ENCODE measurements at places on chromosomes 11 and 22.

DNA sequence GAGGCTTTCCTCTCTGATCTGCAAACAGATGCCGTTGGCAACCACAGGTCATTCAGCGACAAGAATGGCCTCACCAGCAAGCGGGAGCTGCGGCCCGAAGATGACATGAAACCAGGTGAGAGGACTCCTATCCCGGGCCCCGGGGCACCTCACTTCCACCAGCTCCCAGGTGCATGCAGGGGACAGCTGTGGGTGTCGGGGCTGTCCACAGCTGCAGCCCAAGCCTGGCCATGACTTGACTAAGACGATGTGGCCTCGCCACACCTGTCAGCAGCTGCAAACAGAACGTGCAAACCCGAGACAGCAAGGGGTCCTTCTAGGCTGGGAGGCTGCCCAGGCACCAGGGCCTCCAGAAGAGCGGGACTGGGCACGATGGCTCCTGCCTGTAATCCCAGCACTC is 3.6 kb downstream of the GAL start:
- DNase-seq: no peak

DNA sequence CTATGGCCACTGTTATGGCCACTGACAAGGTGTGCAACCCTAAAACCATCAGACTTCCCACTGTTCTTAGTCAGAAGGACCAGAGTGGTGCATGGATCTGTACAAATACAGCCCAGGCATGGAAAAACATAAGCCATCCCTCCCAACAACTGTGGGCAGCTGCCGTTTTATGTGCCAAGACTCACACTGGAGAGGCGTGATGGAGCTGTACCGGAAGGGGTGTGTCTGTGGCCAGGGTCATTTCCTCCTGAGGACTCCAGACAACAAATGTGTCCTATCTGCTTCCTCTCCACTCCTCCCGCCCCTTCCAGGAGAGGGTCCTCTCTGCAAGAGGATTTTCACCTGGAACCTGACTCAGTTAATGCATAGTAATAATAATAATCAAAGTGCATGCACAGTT is 29.5 kb downstream of the KCNJ1 start:
- no peak for DNase-seq

DNA sequence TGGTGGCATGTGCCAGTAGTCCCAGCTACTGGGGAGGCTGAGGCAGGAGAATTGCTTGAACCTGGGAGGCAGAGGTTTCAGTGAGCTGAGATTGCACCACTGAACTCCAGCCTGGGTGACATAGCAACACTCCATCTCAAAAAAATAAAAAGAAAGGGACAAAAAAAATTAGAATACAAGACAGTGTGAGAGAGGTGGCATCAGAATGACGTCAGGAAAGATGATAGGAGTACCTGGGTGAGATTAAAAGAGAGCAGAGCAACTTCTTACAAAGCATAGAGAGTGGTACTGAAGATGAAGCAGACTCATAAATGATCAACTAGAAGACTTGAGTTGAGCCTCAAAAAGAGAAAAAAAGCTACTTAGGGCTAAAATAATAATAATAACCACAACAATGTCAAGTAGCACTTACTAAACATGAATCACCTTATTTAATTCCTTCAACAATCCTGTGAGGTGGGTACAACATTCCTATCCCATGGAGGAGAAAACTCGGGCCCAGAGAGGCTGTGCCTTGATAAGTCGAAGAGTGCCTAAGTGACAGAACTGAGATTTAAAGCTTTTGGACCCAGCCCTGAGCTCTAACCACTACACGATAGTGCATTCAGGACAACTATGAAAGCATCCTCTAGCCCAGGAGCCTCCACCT is 5.2 kb upstream of the SLN start:
- no peak for DNase-seq

GRCh38 chr11:44366741-44367140 is 56.8 kb upstream of the ALX4 start:
- DNase-seq: no peak

DNA sequence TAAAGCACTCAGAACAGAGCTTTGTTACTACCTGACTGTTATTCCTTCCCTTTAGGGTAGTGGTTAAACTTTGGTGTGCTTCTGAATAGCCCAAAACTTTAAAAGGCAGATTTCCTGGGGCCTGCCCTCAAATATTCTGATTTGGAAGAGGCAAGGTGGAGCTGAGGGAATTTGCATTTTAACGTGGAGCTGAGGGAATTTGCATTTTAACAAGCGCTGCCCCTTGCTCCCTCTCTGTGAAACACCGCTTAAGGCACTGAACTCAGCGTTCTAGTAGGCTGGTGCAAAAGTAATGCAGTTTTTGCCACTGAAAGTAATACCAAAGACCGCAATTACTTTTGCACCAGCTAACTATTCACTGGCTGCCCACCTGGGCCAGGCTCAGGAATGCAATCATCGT is 35.0 kb downstream of the TPST2 start:
- no peak for DNase-seq

- no peak for DNase-seq
Measured at GRCh38 chr11:83020942-83021779, 50.5 kb downstream of the RAB30 start.

- DNase-seq: peak; percentile 40
Measured at GRCh38 chr11:69962152-69962551, 116.0 kb upstream of the ANO1 start.

DNA sequence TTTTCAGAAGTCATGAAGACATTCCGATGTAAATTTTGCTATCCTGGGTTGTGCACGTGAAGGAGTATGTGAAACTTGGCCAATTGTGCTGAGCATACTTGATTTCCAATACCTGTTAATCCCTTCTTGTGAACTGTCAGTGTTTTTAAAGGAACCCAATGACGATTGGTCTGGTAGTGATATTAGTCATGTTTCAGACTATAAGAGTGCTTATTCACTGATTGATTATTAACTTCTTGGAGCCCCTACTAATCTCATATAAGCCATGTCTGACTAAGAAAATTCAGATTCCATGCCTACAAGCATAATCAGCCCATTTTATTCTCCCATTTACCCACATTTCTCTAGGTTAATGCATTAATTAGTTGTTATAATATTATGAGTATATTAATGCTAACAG is 330.8 kb upstream of the MTNR1B start:
- no peak for DNase-seq

- DNase-seq: peak; percentile 55
Measured at GRCh38 chr22:45671783-45672563, at the start of gene ATXN10. Gene ATXN10 (plus strand): TSS chr22:45671834. CDS start chr22:45672064, 230 bp downstream.

- no peak for DNase-seq
Measured at GRCh38 chr11:80773919-80774318, 1333.1 kb upstream of the TENM4 start.

GRCh38 chr22:36922105-36922608 is 8.7 kb downstream of the CSF2RB start:
- DNase-seq: no peak

GRCh38 chr22:40676644-40677043 is 2.6 kb upstream of the MCHR1 start:
- no peak for DNase-seq

DNA sequence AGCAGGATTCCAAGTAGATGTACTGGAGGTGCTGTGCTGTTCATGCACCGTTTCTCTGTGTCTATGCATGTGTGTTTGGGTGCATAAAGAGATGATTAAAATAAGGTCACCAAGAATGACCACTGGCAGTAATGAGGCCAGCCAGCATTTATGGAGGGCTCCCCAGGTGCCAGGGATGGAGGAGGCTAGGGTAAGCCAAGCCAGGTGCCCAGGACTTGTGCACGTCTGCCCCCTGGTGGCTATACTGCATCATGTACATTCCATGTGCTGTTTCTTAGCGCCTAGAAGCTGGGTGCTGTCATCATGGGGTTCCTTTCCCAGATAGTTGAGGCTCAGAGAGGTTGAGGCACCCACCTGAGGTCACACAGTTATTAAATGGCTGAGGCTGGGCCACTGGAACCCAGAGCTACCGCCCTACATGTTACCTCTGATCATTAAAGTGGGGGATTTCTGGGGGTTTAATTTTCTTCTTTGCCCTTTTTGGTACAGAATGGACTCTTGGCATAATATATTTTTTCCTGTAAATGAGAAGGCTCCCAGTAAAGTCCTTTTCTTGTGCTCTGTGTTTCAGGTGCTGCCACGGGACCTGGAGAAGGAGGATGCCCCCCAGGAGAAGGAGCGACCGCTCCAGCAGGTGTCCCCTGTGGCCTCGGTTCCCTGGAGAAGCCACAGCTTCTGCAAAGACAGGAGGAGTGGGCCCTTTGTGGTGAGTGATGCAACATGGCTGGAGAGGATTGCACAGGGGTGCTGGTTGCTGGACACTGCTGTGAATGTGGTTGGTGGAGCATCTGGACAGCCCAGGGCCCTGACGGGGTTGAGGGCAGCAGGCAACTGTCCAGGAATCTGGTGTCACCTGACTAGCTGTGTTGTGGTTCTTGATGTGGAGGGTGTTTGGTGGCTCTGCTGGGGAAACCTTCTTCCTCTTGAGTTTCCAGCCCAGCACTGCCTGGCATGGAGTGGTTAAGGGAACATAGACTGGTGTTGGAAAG is 96.4 kb downstream of the KIAA1671 start:
- peak; percentile 26 for DNase-seq

GRCh38 chr22:45009606-45010531 is at the start of gene PHF21B:
Gene PHF21B (minus strand): TSS chr22:45010005. CDS start chr22:45009549, 456 bp downstream.
- DNase-seq: no peak

DNA sequence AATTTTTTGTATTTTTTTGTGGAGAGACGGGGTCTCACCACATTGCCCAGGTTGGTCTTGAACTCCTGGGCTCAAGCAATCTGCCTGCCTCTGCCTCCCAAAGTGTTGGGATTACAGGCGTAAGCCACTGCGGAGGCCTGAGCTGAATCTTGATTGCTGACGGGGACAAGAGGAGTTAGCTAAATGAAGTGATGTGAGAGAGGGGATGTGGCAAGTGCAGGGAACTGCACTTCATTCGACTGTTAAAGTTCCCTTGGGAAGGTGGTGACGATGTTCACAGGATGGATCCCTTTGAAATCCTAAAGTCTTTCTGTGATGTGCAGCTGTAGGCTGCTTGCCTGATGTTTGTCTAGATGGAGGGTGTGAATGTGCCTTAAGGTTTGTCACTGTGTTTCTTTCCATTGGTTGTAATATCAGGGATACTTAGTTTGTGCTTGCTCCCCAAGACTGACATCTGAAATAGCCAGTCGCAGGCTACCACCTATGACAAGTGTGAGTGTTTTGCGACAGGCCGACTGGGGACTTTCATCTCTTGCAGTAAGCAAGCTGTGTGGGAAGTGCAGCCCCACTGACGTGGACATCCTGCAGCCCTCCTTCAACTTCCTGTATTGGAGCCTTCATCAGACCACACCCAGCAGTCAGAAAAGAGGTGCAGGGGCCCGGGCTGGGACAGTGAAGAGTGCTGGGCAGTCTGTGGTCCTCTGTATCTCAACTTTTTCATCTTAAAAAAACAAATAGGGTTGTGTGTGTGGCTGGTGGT is 19.6 kb upstream of the CCDC134 start:
- peak; percentile 97 for DNase-seq

DNA sequence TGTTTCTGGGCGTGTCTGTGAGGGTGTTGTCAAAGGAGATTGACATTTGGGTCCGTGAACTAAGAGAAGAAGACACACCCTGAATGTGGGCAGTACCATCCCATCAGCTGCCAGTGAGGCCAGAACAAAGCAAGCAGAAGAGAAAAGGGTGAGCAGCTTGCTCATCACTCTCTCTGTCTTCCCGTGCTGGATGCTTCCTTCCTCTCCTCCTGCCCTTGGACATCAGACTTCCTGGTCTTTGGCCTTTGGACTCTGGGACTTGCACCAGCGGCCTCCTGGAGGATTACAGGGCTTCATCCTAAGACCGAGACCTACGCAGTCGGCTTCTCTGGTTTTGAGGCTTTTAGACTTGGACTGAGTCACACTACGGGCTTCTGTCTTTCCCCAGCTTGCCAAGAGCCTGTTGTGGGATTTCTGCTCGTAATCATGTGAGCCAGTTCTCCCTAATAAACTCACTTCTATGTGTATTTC is 18.8 kb downstream of the APOL2 start:
- DNase-seq: peak; percentile 39

GRCh38 chr22:24166811-24167210 is 14.5 kb upstream of the SUSD2 start:
- DNase-seq: no peak

DNA sequence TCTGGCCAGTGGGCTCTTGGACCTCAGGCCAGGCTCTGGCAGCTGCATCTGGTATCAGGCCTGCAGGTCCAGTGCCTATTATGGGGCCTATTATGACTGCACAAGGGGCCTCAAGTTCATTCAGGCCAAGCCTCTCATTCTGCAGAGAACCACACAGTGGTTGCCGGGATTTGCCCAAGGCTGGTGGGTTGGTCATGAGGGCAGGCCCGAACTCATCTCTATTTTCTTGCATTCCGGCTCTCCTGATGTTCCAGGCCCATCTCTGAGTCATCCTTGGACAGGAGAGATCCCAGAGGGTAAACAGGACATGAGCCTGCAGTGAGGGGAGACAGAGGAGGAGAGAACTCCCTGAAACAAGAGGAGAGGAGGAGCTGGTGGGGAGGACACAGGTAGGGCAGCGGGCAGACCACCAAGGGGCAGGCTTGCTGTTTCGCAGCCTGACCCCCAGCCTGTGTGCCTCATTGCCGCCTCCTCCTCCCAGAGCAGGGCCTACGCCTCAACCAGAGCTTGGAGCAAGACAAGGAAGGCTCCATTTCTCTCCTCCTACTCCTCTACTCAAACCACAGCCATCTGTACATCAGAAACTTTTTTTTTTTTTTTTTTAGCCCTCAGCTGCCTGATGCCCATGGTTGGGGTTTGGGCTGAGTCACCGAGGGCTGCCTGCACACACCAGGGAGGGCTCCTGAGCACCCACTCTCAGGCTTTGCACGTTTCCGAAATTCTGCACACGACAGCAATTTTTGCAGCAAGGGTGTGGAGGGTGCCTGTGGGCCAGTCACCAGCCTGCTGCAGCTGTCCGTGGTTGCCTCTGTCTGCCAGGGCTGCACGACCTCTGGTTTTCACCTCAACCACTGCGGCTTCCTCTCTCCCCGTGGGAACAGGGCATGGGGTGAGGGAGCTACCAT is 12.7 kb upstream of the TREH start:
- no peak for DNase-seq

DNA sequence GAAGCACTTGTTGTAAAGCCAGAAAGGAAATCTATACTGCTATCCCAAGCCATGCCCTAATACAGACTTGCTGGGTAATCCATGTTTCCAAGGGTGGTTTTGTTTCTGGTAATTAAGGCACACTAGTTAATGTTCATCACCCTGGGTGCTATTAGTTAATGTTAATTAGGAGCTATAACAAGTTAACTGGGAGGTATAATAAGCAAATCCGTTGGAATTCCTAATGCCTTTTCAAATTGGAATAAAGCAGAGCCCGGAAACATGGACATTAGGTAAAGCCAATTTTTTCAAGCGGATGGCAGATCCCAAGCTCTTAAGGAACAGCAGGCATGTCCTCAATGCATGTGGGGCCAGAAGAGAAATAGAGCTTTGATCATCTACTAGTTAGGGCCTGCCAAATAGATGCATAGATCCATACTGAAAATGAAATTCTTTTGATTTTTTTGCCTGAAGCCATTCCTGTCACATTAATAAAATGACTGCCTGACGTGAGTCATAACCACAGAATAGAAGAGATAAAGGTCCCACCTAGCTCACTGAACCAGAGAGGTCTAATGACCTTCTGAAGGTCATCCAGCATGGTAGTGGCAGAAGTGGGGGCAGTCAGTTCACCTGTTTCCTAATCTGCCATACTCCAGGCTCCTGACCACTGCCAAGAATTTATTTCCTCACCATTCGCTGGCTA is 28.5 kb upstream of the CCDC34 start:
- DNase-seq: no peak

GRCh38 chr22:50086526-50086925 is 1.3 kb upstream of the MLC1 start:
- no peak for DNase-seq

- no peak for DNase-seq
Measured at GRCh38 chr11:75603791-75604736, 42.0 kb downstream of the SERPINH1 start.

- DNase-seq: no peak
Measured at GRCh38 chr22:46576556-46577367, 39.3 kb upstream of the CELSR1 start.
